Stimulated activated CD8-positive, alpha-beta memory T cell treated with anti-CD3 and anti-CD28 coated beads, Interleukin-4, amount 100 ng/mL, for 1 hour (primary cell): ENCODE measurements at places on chromosomes 16 and 17.

- no peak for DNase-seq
Observed at GRCh38 chr17:31523862-31524730, 132.6 kb downstream of the RAB11FIP4 start.

GRCh38 chr16:62149631-62150030 is 113.4 kb upstream of the CDH8 start:
- DNase-seq = no peak

- DNase-seq = no peak
Observed at GRCh38 chr17:48567209-48567608, 10.9 kb downstream of the HOXB4 start.

GRCh38 chr17:9484789-9485188 is 90.8 kb downstream of the STX8 start:
- no peak for DNase-seq

GRCh38 chr17:41686281-41686680 is 2.4 kb upstream of the EIF1 start:
- no peak for DNase-seq
